ENCODE measurements at places on chromosomes 12 and 14.
A peak's percentile ranks its signal among the peaks of the same experiment; 100 is the strongest.

DNA sequence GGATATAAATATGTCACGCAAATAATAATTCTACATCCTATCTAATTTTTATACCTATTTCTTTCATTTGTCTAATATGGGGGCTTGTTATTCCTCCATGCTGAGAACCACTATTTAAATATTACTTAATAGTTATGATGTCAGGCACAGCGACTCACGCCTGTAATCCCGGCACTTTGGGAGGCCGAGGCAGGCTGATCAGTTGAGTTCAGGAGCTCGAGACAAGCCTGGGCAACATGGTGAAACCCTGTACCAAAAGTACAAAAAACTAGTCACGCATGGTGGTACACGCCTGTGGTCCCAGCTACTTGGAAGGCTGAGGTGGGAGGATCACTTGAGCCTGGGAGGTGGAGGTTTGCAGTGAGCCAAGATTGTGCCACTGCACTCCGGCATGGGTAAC is 45.2 kb downstream of the GXYLT1 start:
- DNase-seq = no peak

DNA sequence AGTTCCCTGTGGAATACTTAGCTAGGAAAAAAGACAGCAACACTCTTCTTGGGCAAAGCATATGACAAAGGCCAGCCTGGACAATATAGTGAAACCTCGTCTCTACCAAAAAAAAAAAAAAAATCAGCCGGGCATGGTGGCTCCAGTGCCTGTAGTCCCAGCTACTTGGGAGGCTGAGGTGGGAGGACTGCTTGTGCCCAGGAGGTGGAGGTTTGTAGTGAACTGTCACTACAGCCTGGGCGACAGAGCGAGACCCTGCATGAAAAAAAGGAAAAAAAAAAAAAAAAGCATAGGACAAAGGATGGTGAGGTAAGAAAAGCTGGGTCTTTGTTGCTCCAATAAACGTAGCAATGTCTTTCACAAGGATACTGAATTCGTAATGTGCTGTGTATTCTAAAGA is 1.1 kb downstream of the TXNDC16 start:
- no peak for DNase-seq

DNA sequence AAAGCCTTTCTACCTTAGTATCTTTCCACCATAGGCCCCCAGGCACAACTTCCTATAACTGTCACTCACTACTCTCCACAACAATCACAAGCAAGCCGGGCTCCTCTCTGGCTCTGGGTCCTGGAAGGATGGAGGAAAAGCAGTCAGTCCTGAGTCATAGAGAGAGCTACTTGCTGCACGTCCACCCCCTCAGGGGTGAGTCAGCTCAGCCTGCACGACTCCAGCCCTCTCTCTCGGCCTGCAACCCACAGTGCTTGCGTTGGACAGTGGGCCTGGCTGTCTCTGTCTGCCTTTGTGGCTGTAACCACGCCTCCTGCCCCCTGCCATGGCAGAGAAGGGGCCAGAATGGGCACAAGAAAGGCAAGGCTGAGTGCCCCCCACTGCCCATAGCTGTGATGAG is 154.1 kb upstream of the FKBP4 start:
- peak; percentile 9 for DNase-seq

- DNase-seq = peak; percentile 61
These were observed 445 bp downstream of the CERS5 start for GRCh38 chr12:50166799-50167048.

DNA sequence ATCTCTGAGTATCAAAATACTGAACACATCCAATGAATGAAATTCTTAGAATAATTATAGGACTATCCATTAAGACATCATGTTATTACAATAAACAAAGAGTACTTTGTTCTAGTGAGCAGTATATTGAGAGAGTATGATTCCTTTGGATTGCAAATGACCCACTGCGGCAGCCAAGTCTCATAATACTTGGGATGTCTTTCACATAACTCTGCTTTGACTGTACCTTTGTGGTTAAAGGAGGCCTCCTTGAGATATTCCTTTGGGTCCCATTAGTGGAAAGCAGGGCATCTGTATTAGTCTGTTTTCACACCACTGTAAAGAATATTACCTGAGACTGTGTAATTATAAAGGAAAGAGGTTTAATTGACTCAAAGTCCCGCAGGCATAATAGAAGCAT is 593.8 kb downstream of the TRHDE start:
- no peak for DNase-seq

DNA sequence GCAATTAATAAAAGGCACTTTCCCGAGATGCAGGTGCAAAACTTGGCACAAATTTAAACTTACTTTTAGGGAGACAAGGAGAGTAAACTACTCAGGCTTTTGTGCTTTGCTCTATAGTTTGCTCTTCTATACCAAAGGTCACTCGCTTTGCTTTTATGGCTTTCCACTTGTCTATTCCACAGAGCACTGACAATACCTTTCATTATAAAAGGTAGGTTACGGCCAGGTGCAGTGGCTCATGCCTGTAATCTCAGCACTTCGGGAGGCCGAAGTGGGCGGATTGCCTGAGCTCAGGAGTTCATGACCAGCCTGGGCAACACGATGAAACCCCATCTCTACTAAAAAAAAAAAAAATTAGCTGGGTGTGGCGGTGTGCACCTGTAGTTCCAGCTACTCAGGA is 32.9 kb downstream of the ALKBH1 start:
- DNase-seq = no peak
